ENCODE measurements at places on chromosomes 11 and 22.

DNA sequence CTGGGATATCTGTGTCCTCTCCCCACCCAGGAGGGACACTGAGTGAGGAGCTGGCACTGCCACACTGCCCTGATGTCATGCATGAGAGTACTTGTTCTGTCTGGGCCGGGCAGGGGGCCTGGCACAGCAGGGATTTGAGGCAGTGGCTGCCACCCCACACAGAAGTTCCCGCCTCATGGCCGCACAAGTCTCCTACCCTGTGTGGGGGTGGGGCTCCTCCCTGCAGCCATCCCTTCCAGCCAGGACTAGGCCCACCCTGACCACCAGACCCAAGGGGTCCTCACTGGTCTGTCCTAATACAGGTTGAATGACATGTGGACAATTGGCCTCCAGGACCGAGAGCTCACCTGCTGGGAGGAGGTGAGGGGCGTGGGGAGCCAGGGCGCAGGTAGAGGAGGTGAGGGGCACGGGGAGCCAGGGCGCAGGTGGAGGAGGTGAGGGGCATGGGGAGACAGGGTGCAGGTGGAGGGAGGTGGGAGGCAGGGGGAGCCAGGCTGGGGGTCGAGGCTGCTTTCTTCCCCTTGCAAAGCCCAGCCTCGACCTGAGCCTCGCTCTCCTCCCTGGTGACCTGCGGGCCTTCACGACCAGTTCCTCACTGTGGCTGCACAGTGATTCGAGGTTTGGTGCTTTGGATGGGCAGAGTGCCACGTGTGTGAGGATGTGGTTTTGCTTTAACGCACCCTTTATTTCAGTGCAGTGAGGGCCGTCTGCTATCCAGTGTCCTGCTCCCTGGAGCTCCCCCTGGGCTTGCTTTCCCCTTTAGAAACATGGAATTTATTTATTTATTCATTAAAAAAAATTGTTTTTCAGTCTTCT, 7.4 kb downstream of the LZTR1 start:
- DNase-seq = no peak

DNA sequence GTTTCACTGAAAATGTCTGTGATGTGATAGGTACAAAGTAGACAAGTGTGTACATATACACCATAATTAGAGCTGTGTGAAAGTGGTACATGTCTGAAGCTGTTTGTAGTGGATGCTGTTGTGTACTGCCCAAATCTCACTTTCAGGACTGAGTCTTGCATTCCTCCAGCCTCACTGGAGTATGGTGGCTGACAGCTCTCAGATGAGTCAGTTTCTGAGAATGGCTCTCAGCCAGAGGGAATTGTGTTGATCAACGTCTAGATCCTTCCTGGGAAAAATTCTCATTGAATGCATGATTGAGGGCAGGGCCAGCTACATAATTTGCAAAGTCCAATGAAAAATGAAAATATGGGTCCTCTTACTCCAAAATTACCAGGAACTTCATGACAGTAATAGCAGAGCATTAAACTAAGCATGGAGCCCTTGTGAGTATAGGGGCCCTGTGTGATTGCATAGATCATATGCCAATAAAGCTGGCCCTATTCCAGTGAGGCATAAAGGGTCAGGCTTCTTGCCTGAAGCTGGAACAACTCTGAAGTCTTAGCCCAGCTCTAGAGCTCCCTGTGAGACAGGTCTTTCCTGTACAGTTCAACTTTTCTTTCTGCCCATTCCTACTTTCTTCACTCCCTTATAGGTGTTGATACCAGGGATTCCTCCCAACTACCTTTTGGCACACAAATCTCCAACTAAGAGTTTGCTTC, 10.8 kb upstream of the CYP2R1 start:
- no peak for DNase-seq

DNA sequence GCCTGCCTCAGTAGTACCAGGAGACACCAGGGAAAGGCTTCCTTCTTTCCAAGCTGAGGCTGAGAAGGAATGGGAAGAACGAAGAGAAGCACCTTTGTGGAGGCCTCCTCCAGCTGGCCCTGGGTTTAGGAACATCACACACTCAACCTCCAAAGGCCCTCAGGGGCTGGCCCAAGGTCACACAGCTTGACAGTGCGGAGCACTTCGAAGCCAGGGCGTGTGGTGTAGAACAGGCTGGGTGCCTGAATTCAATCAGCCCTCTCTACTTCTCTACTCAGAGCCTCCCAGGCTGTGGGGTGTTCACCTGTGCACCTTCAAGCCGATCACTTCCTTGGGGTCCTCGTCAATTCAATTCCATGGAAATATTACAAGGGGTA, 727 bp upstream of the CSDC2 start:
- DNase-seq = no peak

- DNase-seq = no peak
Observed at GRCh38 chr11:59281177-59281576, 68.5 kb upstream of the MPEG1 start.

- no peak for DNase-seq
Observed at GRCh38 chr11:118834427-118835028, 43.6 kb upstream of the DDX6 start.

DNA sequence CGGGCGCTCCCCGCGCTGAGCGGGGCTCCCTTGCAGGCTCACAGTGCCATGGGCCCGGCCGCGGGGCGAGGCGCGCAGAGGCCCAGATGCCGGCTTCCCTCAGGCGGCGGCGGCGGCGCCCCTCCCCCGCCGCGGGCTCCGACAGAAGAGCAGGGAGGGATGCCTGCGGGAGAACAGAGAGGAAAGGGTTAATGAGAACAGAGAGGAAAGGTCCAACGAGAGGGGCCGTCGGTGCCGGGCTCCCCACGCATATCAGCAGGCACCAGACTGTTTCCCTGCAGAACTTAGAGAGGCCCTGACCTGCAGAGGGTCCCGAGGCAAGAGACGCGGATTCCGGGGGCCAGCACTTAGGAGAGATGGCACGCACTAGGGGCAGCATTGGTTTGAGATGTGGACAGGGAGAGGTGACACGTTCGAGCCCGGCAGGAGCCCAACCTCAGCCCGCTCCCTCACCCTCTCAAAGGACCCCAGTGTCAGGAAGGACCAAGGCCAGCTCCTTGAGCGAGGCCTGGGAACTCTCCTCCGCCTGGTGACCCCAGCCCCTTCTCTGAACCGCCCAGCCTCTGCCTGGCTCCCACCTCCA, 9.1 kb downstream of the NRXN2 start:
- no peak for DNase-seq
